Ascending aorta (tissue), 2 donors: ENCODE measurements at places on chromosomes 7 and 10. TPM values are rescaled to one million over a fixed set of nuclear protein-coding genes. Genes with fewer than 3 reads are reported as not detected.

GRCh38 chr10:2839081-2839725, 228.1 kb upstream of the PFKP start:
- H3K27ac ChIP-seq, result no peak overlapping the region
- no peak for DNase-seq
- no peak overlapping the region for H3K4me3 ChIP-seq
- H3K36me3 ChIP-seq, result no peaks in the 10 kb centered on the region
- no peaks in the 10 kb centered on the region for H3K4me1 ChIP-seq

- H3K4me1 ChIP-seq, result no peaks in the 10 kb centered on the region
- no peak for DNase-seq
Measured at GRCh38 chr10:71661779-71662336, 57.7 kb downstream of the C10orf105 start.

GRCh38 chr10:54708591-54708990, 92.4 kb downstream of the PCDH15 start:
- no peaks in the 10 kb centered on the region for H3K4me1 ChIP-seq

Gene TFR2
- not detected for total RNA-seq

DNA sequence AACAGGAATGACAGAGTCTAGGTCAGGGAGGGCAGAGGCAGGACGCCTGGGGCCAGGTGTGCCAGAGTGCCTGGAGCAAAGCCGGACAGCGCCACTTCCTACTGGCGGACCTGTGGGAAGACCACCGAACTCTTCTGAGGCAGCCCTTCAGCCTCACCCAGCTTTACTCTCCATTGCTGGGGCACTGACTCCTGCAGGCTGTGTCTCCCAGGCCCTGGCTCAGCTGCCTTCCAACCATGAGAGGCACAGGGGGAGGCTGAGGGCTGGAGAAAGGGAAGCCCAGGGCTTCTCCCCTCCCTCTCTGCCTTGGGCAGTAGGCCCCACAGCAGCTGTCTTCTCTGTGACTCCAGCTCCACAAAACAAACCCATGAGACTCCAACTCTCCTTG, 139.6 kb upstream of the UNC5B start:
- H3K36me3 ChIP-seq, result no peaks in the 10 kb centered on the region
- DNase-seq, result no peak
- H3K27ac ChIP-seq, result no peak overlapping the region
- H3K4me3 ChIP-seq, result no peak overlapping the region
- H3K27me3 ChIP-seq, result no peaks in the 10 kb centered on the region

Gene DENND2A
- 7.5 TPM for total RNA-seq

Gene ANLN
- total RNA-seq, result 1.8 TPM

Gene FAM237B
- total RNA-seq, result not detected

- no peaks in the 10 kb centered on the region for H3K27me3 ChIP-seq
- DNase-seq, result no peak
- H3K4me3 ChIP-seq, result no peak overlapping the region
- H3K36me3 ChIP-seq, result no peaks in the 10 kb centered on the region
- no peak overlapping the region for H3K27ac ChIP-seq
Measured at GRCh38 chr7:146126767-146127509, 10.3 kb downstream of the CNTNAP2 start.

DNA sequence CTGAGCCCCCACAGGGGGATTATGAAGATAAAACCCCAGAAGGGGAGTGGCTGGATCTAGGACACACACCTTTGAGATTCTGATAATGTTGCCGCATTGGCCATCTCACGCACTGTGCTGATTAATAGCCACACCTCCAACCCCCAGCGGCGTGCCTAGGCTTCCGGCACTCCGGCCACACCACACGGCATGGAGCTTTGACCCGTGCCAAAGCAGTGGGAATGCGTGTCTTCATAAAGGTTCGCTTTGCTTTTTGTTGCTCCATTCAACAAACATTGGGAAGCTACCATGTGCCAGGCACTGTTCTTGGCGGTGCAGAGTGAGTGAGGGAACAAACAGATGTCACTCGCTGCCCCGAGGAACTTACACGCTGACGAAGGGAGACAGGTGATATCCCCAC, 117.6 kb downstream of the TCERG1L start:
- no peak overlapping the region for H3K27ac ChIP-seq
- H3K4me1 ChIP-seq, result no peaks in the 10 kb centered on the region
- H3K27me3 ChIP-seq, result no peaks in the 10 kb centered on the region
- peak; percentile 19 for DNase-seq

DNA sequence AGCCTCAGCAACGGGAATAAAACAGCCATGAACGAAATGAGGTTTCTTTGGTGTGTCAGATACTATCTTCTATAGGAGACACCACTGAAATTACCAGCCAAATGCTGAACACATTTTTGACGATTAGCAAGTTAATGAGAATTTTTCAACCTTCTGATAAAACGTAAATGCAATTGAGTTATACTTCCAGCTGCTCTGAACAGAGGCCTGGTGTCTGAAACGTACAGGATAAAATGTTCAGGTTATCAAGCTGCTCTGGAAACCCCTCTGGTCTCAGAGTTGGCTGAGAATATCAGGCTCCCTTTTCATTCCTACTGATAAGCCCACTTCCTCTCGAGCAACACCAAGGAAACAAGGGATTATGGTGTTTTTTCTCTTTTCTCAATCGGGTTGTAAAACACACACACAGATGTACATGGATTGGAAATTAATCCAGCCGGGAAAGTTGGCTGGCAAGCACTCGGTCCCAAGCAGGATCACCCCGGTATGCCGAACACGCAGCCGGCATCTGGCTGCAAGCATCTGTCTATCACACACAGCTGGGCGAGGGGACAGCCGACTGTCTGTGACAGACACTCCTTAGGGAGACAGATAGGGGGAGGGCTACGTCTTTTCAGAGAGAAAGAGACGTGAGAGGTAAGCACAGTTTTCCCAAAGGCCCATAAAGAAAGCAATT, 171.8 kb downstream of the PRKAG2 start:
- no peaks in the 10 kb centered on the region for H3K36me3 ChIP-seq
- no peaks in the 10 kb centered on the region for H3K27me3 ChIP-seq
- no peak for DNase-seq

DNA sequence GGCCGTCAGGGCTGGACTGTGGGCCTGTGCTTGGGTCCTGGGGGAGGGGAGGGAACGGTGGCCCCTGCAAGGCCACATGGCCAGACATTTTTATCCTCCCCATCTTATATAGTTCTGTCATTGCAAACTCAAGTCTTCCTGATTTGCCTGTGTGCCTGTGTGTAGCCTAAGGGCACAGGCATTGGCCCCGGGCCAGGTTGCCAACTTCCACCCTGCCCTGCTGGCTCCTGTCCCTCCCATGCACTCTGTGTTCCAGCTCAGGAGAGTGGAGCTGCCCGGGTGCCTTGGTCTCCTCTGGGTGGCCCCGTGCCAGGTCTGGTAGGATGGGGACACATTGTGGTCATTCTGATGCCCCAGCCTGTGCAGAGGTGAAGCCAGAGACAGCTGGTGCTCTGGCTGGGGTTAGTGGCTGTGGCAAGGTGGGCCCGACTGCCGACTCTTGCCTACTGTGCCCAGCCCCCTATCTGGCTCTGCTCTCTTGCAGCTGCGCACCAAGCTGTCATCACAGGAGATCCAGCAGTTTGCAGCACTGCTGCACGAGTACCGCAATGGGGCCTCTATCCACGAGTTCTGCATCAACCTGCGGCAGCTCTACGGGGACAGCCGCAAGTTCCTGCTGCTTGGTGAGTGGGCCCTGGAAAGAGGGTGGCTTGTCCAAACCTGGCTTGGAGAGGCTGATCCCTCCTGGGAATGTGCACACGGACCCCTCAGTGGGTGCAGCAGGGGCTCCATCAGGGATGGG, 14.8 kb downstream of the NACAD start:
- no peak overlapping the region for H3K4me3 ChIP-seq
- peaks cover 69% of the 10 kb centered on the region for H3K36me3 ChIP-seq
- no peak for DNase-seq
- no peaks in the 10 kb centered on the region for H3K27me3 ChIP-seq

Gene FGFBP3
- total RNA-seq, result 6.6 TPM

- H3K36me3 ChIP-seq, result no peaks in the 10 kb centered on the region
- no peak overlapping the region for H3K27ac ChIP-seq
- H3K27me3 ChIP-seq, result no peaks in the 10 kb centered on the region
- no peak overlapping the region for H3K4me3 ChIP-seq
- no peaks in the 10 kb centered on the region for H3K4me1 ChIP-seq
Measured at GRCh38 chr10:85565381-85565780, 801.2 kb downstream of the GRID1 start.

DNA sequence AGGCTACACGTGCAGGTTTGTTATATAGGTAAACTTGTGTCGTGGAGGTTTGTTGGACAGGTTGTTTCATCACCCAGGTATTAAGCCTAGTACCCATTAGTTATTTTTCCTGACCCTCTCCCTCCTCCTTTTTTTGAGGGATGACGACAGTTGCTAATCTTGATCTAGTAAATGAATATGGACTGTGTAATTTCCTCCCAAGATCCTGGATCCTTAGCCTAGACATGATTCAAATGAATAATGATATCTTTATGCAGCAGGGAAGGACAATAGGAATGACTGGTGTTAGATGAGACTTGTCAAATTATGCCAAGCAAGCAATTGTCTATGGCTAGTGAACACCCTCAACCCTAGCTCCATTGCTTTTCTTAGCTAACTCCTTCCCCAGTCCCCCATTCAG, 156.2 kb downstream of the PLPP4 start:
- no peaks in the 10 kb centered on the region for H3K4me1 ChIP-seq
- H3K27me3 ChIP-seq, result no peaks in the 10 kb centered on the region
- H3K36me3 ChIP-seq, result no peaks in the 10 kb centered on the region
- no peak overlapping the region for H3K27ac ChIP-seq
- H3K4me3 ChIP-seq, result no peak overlapping the region
- no peak for DNase-seq

Gene ZP3
- 1.1 TPM for total RNA-seq

Gene LLCFC1
- total RNA-seq, result not detected

Gene EBF3
- 20.2 TPM for total RNA-seq

GRCh38 chr7:156753229-156753560, 112.6 kb downstream of the RNF32 start:
- no peak overlapping the region for H3K27ac ChIP-seq
- no peaks in the 10 kb centered on the region for H3K27me3 ChIP-seq
- no peak for DNase-seq
- H3K36me3 ChIP-seq, result no peaks in the 10 kb centered on the region
- H3K4me1 ChIP-seq, result no peaks in the 10 kb centered on the region

Gene C7orf25
- total RNA-seq, result 0.75 TPM

Gene BTBD16
- total RNA-seq, result not detected

Gene OPN4
- total RNA-seq, result not detected

- peak; percentile 61 for DNase-seq
- H3K27me3 ChIP-seq, result no peaks in the 10 kb centered on the region
- no peak overlapping the region for H3K4me3 ChIP-seq
- H3K4me1 ChIP-seq, result peaks cover 21% of the 10 kb centered on the region
- no peaks in the 10 kb centered on the region for H3K36me3 ChIP-seq
- H3K27ac ChIP-seq, result peak overlapping the region; percentile 53
Measured at GRCh38 chr7:89232-90019, 102.9 kb upstream of the FAM20C start.
